Subcutaneous preadipocyte (primary cell): ENCODE measurements at places on chromosomes 7 and 10. TPM values are rescaled to one million over a fixed set of nuclear protein-coding genes. Genes with fewer than 3 reads are reported as not detected.

IFIT3 gene
- 15.8 and 16.4 TPM in 2 replicates for total RNA-seq

MYH16 gene
- total RNA-seq, result not detected in 2 replicates

MYL10 gene
- not detected in 2 replicates for total RNA-seq

RTKN2 gene
- total RNA-seq, result 0.37 and 0.39 TPM in 2 replicates

PAX2 gene
- not detected in 2 replicates for total RNA-seq

UPK3BL2 gene
- total RNA-seq, result 2.9 and 3.7 TPM in 2 replicates

CCDC3 gene
- total RNA-seq, result not detected in 2 replicates

CXCL12 gene
- 0.20 and 8.8 TPM in 2 replicates for total RNA-seq

CCDC71L gene
- total RNA-seq, result 13.6 and 14.5 TPM in 2 replicates

ZNF735 gene
- not detected in 2 replicates for total RNA-seq

PON1 gene
- total RNA-seq, result not detected in 2 replicates

PRSS58 gene
- total RNA-seq, result not detected in 2 replicates

NOM1 gene
- 14.3 and 26.6 TPM in 2 replicates for total RNA-seq

AKR1D1 gene
- total RNA-seq, result not detected in 2 replicates

HOXA4 gene
- 1.4 and 1.5 TPM in 2 replicates for total RNA-seq

GRID2IP gene
- total RNA-seq, result not detected in 2 replicates

CPXM2 gene
- total RNA-seq, result under 0.01 and 0.39 TPM in 2 replicates

CCDC172 gene
- total RNA-seq, result not detected in 2 replicates

ABCA13 gene
- not detected in 2 replicates for total RNA-seq

LRRN3 gene
- total RNA-seq, result 0.37 and 0.59 TPM in 2 replicates

EFCAB10 gene
- not detected in 2 replicates for total RNA-seq

PNLIP gene
- not detected in 2 replicates for total RNA-seq

PRKRIP1 gene
- 10.3 and 10.9 TPM in 2 replicates for total RNA-seq

TDRD1 gene
- 2.6 and 3.3 TPM in 2 replicates for total RNA-seq

FOXI2 gene
- not detected in 2 replicates for total RNA-seq

PRSS1 gene
- total RNA-seq, result not detected in 2 replicates

HSPA12A gene
- 13.2 and 14.5 TPM in 2 replicates for total RNA-seq

WNT8B gene
- not detected in 2 replicates for total RNA-seq

NEUROD6 gene
- total RNA-seq, result not detected in 2 replicates

FOXP2 gene
- total RNA-seq, result 8.8 and 11.8 TPM in 2 replicates

CLEC2L gene
- not detected in 2 replicates for total RNA-seq

FAM25A gene
- total RNA-seq, result not detected in 2 replicates

PNLIPRP2 gene
- not detected in 2 replicates for total RNA-seq

NKX2-3 gene
- total RNA-seq, result not detected in 2 replicates

KLLN gene
- total RNA-seq, result 0.73 and 0.78 TPM in 2 replicates

SPDYE6 gene
- total RNA-seq, result not detected in 2 replicates
